ENCODE measurements at places on chromosomes 3 and 15.

DNA sequence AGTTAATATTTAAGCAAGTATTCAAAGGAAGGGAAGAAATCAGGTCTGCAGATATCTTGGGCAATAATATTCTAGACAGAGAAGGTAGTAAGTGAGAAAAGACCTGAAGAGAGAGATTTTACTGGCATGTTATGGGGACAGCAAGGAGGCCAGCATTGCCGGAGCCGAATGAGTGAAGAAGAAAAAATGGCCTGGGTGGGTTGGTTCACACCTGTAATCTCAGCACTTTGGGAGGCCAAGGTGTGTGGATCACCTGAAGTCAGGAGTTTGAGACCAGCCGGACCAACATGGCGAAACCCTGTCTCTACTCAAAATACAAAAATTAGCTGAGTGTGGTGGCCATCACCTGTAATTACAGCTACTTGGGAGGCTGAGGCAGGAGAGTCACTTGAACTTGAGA, 164.7 kb downstream of the VGLL3 start:
- no peak for DNase-seq

GRCh38 chr3:40731445-40731844, 206.7 kb downstream of the ZNF621 start:
- no peak for DNase-seq

DNA sequence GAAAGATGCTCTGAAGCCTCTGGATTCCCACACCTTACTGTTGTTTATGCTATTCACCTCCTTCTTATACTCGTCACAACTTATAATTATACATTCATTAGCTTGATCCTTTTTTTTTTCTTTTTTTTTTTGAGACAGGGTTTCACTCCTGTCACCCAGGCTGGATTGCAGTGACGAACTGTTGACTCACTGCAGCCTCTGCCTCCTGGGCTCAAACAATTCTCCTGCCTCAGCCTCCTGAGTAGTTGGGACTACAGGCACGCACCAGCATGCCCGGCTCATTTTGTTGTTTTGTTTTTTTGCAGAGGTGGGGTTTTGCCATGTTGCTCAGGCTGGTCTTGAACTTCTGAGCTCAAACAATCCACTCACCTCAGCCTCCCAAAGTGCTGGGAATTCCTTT, 143.6 kb downstream of the PLCL2 start:
- no peak for DNase-seq

DNA sequence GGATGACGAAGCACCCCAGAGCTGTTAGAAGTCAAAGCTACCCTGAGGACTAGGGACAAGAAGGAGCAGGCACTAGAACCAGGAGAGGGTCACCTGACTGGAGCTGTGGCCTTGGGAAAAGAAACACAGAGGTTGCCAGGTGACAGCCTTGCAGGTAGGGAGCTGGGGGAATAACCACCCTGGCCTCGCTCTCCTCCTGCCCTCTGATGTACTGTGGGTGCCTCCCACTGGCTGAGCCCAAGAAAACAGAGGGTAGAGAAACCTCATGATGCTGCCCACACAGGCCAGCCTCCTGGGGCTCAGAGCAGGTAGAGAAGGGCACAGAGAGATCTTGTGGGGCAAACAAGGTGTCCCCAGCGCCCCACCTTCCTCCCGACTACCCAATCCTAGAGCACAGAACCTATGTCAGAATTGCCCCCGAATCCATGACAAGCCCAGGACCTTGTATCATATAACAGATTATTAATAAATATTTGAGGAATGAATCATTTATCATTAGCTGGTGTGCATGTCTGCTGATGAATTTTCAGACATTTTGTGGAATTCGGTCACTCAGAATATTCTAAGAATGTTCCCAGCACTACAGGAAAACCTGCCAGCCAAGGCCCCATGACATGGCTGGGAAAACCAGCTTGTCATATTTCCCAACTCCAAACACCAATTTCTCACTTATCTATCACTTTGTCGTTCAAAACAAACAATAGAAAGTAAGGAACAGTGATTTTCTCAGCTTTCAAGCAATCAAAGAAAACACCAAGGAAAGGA, 59.8 kb upstream of the MEX3B start:
- peak; percentile 90 for DNase-seq

DNA sequence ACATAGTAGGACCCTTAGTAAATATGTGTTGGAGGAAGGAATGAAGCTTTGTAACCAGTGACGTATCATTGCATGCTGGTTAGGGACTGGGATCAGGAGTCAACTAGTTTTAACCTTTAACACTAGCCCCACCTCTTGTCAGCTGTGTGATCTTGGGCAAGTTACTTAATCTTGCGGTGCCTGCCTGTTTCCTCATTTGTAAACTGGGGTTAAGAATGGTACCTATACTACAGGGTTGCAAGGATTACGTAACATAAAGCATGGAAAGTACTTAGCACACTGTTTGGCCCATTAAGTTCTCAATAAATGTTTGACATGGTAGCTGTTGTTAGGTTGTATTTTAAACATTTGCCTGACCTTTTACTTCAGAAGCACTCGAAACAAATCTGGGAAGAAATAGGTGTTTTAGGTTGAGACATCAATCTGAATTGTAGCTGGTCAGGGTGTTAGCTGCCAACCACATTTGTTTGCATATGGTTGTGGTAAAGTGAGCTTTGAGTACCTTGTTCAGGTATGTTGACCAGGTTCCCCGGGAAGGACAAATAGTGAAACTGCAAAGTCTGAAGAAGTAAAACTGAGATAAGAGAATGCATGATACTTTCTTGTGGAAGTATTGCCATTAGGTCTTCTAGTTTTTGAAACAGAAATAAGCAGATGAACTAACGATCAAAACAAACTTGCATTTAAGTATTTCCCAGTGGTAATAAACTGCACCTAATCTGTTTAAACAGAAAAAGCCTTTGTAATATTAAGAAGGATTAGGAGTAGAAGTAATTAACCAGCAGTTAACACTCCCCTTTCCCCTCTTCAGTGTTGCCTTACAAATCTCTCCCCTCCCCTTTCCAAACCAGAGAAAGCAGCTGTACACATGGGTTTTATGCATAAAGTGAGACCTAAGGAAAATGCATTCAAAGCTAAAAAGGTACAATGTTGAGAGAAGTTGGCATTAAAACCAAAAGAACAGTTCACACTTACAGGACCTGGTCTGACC, 25.8 kb upstream of the SCAANT1 start:
- DNase-seq, result no peak

- no peak for DNase-seq
These were observed 100.0 kb downstream of the ALCAM start for GRCh38 chr3:105466495-105467404.

DNA sequence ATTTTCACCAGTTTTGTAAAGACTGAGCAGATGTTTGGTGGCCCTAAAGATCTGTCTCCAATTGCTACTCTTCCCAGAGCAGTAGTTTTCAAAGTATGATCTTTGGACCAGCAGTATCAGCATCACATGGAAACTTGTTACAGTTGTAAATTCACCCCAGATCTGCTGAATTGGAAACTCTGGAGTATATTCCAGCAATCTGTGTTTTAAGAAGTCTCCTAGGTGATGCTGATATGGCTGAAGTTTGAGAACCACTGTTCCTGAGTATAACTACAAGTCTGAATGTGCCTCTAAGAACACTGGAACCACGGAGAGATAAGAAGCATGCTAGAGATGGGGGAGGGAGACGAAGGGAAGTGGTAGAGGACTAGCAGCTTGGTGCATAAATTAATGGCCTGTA, 45.7 kb downstream of the NUDT16 start:
- DNase-seq, result no peak

DNA sequence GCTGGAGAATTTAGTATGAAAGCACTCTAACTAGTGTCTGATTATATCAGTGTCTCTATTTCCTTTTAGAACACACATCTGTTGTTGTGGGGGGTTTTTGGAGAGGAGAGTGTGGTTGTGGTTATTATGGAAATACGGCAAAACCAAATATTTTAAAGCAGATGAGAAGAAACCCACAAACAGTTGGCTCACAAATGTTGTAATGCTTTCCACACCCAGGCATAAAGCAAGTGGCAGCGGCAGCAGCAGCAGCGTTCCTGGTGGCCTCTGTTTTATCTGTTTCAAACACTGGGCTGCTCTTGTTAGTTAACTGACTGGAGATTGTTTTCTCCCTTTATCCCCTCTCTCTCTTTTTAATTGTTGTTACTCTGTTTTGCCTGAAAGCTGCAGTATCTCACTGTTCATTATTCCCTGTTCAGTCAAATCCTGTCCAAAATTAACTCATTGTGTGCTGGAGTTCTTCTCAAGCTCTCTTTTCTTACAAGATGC, 1045.5 kb upstream of the NR2F2 start:
- no peak for DNase-seq

- no peak for DNase-seq
These were observed 5.5 kb upstream of the KY start for GRCh38 chr3:134656211-134656800.

DNA sequence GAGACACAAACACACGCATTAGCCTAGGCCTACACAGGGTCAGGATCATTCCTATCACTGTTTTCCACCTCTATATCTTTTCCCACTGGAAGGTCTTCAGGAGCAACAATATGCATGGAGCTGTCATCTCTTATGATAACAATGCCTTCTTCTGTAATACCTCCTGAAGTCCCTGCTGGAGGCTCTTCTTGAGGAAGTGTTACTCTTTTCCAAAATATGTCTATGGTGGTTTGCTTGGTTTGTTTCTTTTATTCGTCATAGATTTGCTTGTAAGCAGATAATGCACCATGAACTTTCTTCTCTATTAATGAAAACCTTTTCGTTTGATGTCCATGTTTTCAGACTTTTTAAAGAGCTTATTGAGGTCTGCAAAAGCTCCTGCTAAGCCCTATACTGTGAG, 109.3 kb downstream of the GMPS start:
- no peak for DNase-seq

GRCh38 chr3:53202331-53203015, 41.5 kb downstream of the PRKCD start:
- no peak for DNase-seq

- no peak for DNase-seq
These were observed 240.1 kb downstream of the NTRK3 start for GRCh38 chr15:88016406-88016805.

- DNase-seq, result no peak
These were observed 2.4 kb downstream of the ACAP2 start for GRCh38 chr3:195440379-195440778.

GRCh38 chr3:53817809-53818208, 28.4 kb downstream of the CHDH start:
- DNase-seq, result no peak

DNA sequence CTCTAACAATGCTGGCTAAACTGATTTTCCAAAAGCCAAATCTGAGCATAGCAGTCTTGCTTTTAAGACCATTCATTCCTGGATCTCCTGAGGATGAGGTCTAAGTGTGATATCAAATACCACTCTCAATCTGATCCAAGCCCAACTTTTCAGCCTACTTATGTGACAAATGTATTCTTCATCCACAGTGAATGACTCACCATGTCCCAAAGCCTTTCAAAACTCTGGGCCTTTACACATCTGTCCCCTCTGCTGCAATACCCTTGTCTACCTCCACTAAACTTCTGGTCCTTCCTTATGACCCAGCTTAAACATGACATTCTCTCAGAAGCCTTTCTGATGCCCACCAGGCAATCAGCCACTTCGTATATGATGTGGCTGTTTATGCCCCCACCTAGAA, 4.6 kb downstream of the ANAPC13 start:
- no peak for DNase-seq

- DNase-seq, result no peak
These were observed 371.4 kb downstream of the SV2B start for GRCh38 chr15:91471468-91471867.

GRCh38 chr3:190182418-190183043, 61.8 kb upstream of the P3H2 start:
- no peak for DNase-seq

DNA sequence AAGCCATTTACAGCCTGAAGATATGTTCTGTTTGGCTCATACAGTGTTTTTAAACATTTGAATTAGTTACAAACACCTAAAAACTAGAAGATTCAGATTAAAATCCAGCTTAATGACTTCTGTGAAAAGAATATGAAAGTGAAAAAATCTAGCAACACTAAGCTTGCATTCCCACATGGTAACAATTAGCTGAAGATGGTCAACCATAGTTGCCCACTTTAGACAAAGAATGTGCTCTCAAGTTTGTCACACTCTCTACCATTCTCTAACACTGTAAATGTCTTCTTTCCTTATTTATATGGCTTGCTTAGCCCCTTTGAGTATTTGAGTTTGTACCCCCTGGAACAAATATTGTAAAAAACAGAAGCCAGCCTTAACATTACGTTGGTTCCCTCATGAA, 32.7 kb downstream of the HDGFL3 start:
- no peak for DNase-seq

GRCh38 chr3:175077216-175077615, 218.1 kb downstream of the NAALADL2 start:
- no peak for DNase-seq

GRCh38 chr15:62979252-62979651, 63.3 kb upstream of the TPM1 start:
- DNase-seq, result no peak

GRCh38 chr3:54951405-54951804, 23.5 kb upstream of the LRTM1 start:
- DNase-seq, result no peak

DNA sequence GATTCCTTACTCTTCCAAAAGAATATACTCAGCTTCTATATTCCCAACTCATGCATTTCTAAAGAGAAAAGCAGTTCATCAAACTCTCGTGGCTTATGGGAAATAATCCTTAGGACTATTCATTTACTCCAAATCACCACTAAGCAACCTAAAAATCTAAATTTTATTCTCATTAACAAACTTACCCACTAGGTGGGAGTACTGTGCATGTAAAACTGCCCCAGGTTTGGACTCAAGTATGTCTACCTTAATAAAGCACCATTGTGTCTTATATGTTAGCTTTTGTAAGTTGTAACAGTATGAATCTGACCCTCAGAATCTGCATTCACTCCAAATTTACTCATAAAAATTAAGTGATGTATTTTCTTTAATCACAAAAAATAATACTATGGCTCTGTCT, 25.3 kb downstream of the RAD18 start:
- DNase-seq, result no peak

DNA sequence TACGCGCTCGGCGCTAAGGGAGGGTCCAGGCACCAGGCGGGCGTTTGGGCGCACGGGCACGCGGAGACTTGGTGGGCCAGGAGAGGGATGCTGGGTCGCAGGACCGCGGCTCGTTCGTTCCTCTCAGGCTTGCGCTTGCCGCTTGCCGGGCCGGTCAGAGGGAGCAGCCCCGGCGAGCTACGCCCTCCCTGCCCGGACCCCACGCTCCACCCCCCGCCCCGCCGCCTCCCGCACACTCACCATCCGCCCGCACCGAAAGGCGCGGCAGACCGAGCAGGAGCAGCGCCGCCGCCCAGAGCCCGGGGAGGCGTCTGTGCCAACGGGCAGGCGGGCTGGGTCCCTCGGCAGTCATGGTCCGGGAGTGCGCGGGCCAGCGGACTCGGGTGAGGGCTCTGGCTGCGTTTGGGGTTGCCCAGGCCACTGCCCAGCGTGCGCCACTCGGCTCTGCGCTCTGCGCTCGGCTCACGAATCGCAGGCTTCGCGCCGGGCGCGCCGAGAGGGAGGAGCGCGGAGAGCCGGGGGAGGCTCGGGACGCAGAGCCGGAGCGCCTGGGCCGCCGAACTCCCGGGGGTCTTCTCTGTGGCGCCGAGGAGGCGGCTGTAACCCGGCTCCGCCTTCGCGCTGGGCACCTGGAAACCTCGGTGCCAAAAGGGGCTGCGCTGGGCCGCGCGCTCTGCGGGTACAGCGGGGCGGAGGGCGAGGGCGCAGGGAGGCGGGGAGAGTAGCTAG, at the start of gene SUSD5:
Gene SUSD5 (minus strand): TSS at position 365 of the 729 bp plus-strand sequence. CDS start 13 bp downstream, at position 352.
- no peak for DNase-seq

Data from NCI-H1417 treated with DMSO at 0.1 percent for 48 hours (cell line).